ENCODE measurements at places on chromosomes 1 and 21.

- no peak for DNase-seq
Observed at GRCh38 chr1:46203738-46204405, 738 bp downstream of the LURAP1 start.

DNA sequence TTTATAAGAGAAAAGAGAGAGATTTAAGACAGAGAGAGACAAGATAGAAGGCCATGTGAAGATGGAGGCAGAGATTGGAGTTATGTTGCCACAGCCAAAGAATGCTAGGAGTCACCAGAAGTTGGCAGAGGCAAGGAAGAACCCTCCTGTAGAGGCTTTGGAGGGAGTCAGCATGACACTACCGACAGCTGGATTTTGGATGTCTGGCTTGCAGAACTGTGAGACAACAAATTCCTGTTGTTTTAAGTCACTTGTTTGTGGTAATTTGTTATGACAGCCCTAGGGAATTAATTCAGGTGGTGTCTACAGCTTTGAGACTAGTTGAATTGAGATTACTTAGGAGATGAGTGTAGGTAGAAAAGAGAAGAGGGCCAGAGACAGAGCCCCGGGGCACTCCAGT is 158.5 kb downstream of the DNM3 start:
- DNase-seq = no peak

- DNase-seq = peak; percentile 52
Observed at GRCh38 chr1:93692983-93693591, 11.4 kb upstream of the BCAR3 start.

GRCh38 chr1:174022080-174022975 is at the start of gene RC3H1:
TSS of gene RC3H1 (minus strand) at chr1:174022357. CDS start at chr1:173992985, 29,372 bp downstream.
- DNase-seq = peak; percentile 87

GRCh38 chr1:97378596-97378995 is 542.2 kb downstream of the DPYD start:
- no peak for DNase-seq

DNA sequence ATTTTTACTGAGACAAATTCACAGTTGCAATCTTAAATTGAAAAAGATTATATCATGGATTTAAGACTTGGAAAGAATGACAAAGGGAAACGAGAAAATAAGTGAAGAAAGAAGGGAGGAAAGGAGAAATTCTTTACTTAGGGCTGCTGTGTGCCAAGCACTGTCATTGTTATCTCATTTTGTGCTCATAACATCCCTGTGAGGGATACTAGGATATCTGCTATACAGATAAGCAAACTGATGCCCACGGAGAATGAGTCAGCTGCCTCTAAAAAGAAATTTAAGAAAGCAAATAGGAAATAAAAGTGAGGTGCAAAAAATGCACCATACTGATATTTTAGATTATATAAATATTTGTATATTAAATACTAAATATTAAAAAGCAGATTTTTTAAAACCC is 183.6 kb upstream of the NR5A2 start:
- DNase-seq = no peak

- no peak for DNase-seq
Observed at GRCh38 chr21:16047904-16048303, 318.1 kb downstream of the USP25 start.

GRCh38 chr21:35395728-35396127 is 346.6 kb upstream of the RUNX1 start:
- no peak for DNase-seq

GRCh38 chr1:97632776-97633175 is 288.1 kb downstream of the DPYD start:
- DNase-seq = no peak

GRCh38 chr1:230350208-230350921 is 75.8 kb downstream of the PGBD5 start:
- no peak for DNase-seq

DNA sequence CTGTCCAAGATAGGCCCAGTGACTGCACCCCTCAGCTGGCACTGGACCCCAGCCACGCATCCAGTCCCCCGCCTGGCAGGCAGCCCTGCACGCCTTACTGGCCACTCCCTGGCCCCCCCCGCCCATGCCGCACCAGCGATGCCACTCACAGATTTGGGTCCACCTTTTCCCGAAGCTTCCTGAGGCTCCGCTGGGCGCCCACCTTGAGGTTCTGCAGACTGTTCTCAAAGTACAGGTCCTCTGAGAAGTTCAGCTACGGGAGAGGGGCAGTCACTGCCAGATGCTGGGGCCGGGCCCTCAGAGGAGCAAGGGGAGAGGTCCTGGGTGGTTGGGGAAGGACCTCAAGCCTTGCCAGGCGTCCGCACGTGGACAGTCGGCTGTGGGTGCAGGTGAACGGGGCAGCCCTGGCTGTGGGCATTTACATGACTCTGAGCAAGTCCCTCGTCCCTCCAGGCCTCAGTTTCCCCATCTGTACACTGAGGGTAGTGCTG is 8.1 kb downstream of the PRXL2B start:
- DNase-seq = no peak

DNA sequence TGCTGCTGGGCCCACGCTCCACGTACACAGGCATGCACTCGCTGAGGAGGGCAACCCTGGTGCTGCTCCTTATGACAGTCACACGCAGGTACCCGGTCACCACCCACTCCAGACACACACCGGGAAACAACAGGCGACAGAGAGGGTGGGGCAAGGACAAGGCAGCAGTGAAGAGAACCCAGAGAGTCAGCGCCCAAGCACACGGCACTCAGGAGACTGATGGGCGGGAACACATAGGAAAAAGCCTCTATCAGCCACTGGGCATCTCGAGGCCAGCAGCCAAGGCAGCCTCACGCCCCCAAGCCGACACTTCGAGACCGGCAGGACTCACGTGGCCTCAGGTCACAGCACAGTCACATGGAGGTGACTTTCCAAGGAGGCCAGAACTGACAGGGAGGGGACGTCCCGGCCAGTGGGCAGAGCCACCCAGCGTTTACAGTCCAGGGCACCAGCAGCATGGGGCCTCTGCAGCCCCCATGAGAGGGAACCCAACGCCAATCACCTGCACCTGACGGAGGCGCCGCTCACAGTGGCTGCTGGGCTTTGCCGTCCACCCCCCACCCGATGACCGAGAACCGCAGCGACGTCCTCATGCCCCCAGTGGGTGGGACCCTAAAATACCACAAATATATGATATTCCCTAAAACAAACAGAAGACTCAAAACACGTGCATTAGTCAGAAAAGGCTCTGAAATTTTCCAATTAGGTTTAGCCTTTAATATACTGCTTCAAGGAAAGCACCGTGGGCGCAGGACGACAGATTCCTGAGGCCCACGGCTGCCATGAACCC is 19.7 kb downstream of the PTTG1IP start:
- no peak for DNase-seq

DNA sequence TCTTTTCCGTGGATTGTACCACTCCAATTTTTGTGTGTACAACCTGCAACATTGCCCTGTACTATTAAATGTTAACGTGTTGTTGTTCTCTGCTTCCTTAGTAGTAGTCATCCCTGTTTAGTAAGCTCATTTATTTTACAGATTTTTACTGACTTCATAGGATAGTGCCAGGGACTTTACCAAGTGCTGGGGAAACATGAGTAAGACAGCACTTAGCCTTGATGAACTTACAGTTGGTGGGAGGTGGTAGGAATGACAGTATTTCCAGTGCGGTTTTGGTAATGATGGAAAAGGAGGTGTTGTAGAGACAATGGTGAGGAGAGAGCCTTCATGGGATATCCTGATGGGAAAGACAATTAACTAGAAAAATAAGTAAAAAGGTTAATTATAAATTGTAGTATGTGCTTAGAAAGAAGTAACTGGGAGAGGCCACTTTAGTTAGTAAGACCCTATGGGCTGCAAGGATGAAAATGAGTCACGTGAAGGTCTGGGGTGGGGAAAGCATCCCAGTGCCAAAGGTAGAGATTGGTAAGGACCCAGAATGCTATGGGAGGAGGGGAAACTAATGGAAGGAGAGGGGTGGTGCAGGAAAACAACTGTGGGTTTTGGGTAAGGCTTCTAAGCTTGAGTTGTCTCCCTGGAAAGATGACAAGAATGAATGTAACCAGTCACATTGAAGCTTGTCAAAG is 1.7 kb downstream of the RLF start:
- no peak for DNase-seq

DNA sequence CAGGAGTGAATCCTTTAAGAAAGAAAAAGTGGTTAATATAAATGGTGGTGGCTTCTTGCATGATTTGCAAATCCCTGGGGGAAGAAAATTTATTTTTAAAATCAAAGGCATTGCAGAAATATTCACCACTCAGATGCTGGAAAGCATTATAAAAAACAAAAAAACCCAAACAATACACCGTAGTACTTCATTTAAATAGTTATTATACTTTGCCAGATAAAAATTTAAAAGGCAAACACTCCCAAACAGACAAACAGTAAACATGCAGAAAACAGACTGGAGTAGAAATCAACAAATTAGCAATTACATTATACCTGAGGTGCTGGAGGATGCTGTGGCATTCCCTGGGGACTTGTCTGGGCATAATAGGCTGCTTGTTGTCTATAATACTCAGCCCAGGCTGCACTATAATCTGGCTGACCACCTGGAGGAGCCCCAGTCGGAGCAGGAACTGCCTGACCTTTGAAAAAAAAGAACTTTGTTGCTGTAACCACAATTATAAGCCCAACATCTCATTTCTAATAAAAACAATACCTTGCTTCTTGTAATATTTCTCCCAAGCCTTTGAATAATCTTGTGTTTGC is 29.9 kb downstream of the FUBP1 start:
- no peak for DNase-seq

- DNase-seq = no peak
Observed at GRCh38 chr1:194068446-194069167, 882.2 kb upstream of the B3GALT2 start.

DNA sequence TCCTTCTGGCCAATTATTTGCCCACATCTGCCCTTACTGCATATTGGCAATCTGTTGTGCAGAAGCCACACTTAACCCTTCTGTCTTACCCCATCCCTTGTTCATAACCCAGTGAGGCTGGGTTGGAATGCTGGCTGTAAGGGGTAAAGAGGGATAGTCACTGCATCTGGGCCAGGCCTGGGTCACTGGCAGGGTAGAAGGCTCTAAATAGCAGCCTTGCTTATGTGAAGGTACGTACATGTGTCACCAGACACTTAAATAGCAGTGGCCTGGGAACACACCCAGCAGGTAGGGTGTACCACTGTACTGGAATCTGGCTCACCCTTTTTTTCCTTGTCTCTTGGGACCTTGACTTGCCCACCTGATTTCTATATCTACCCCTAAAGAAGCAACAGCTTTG is 9.9 kb upstream of the TARS2 start:
- no peak for DNase-seq

DNA sequence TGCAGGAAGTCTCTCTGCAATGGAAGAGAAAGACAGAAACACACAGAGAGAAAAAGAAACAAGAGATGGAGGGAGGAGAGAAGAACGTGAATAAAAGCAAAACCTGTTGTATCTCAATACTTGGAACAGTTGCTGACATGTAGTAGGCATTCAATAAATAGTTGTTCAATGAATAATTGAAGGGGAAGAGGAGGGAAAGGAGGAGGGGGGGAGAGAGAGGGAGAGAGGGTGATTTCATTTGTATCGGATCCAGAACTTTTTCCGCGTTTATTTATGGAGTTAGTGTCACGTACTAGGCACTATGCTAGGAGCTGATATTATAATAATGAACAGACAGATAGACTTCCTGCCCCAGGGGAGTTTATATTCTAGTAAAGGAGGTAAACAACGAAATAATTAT is 144.1 kb downstream of the OMA1 start:
- no peak for DNase-seq

DNA sequence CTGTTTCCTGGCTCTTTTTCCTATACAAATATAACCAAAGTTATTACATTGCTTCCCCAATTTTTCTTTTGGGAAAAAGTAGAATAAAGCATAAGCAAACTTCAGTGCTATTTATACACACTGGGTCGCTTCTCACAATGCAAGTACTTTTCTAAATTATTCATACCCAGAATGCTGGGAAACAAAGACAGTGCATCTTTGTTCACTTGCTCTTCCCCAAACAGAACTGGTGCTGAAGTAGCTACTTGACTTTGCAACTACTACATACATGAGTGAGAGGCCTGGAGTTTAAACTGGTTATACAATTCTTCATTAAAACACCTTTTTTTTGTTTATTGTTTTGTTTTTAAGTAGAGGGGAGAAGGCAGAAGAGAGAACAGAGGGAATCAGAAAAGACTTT is 40.2 kb downstream of the STX6 start:
- no peak for DNase-seq

DNA sequence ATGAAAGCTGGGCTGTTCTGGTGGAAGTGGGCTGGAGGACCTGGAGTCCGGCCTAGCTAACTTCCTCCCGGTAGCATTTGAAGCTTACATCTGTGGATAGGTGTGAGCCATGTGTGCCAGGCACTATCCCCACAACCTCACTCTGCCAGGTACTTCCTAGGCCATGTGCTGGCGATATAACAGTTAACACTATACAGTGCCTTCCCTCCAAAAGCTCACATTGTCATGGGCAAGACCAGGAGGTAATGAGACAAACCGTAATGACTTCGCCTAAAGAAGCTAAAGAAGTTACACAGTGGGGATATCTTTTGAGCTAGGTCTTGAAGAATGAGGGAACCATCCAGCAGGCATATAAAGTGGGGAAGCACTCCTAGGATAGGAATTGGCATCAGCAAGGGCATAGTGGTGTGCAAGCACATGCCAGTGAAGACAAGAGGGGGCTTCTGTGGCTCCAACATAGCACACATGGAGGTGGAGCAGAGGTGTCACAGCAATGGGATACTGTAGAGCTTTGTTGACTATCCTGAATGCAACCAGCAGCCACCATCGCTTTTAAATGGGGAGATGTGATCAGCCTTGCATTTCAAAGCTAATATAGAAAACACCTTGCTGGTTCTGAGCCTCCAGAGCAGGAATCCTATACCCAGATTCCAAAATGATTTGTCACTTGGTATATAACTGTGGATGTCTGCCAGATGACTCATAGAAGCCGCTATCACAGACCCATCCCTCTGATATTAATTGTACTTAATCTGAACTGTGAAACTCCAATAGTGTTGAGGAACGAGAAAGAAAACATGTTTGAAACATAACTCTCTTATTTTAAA is 466.3 kb downstream of the LMO4 start:
- DNase-seq = no peak

- no peak for DNase-seq
Observed at GRCh38 chr1:35269201-35269988, 886 bp downstream of the ZMYM4 start.

GRCh38 chr1:4485398-4485797 is 169.0 kb upstream of the AJAP1 start:
- DNase-seq = no peak

DNA sequence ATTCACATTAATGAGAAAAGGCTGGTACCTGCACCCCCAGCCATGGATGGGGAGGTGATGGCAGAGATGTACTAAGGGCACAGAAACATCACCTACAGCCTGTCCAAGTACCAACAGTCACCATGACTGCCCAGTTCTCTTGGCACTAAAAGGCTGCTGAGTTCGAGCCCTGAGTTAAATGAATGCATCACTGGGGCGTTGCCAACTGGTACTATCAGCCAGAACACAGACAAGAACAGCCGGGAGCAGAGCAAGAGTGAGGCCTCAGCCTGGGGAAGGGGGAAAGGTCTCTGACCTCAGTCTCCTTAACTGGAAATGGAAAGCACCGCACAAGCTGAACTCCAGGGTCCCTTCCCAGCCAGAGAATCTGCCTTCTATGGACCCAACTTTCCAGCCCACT is 60.5 kb downstream of the GLIS1 start:
- DNase-seq = no peak
